ENCODE measurements at places on chromosomes 5 and 9.

GRCh38 chr9:131666774-131667173, 73.1 kb downstream of the RAPGEF1 start:
- DNase-seq, result no peak

DNA sequence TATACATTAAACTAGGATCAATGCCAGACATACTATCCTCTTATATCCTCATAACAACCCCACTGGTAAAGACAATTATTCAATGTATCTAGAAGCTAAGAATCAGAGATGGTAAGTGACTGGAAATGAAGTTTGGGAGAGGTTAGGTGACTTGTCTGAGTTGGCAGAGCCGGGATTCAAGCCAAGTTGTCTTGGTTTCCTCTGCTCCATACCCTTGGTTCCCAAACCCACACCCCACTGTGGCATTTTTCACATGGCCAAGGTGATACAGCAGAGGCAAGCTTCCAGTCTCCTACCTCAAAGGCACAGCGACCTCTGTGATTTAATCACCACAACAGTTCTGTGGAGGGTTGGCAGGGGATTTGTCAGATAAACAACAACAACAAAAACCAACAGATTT, 34.7 kb upstream of the ADRB2 start:
- DNase-seq, result no peak

DNA sequence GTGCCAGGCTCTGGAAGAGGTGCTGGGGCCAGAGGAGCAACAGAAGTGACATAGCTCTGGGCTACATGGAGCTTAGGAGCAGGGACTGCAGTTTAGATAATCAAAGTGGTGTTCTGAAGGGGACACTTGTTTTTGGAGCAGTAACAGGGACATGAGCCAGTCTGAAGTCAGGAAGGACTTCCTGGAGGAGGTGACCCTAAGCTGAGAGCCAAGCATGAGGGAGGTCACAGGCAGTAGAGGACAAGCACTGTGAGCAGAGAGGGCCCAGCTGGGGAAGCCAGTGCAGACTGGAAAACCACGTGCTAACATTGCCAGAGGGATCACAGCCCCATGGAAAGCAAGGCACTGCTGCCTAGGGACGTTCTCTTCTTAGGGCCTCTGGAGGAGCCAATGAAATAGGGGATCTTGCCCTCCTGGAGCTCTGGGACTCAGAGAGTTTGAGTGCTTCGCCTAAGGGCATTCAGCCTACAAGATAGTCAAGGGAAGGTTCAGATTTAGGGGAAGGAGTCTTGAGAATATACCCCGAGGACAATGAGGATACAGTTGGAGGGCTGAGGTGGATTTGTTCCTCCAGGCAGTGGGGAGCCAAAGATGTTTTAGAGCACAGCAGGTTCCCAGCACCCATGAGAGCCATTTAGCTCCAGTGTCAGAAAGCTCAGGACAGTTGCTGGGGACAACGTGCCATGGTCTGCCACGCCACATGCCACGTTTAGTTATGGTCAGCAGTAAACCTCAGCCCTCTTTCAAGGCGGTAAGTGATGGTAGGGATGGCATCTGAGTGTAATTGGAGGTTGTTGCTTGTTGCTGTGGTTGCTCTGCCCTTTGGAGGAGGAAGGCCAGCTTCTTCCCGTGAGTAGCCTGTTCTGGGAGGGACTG, 40.5 kb upstream of the SH3PXD2B start:
- DNase-seq, result no peak

DNA sequence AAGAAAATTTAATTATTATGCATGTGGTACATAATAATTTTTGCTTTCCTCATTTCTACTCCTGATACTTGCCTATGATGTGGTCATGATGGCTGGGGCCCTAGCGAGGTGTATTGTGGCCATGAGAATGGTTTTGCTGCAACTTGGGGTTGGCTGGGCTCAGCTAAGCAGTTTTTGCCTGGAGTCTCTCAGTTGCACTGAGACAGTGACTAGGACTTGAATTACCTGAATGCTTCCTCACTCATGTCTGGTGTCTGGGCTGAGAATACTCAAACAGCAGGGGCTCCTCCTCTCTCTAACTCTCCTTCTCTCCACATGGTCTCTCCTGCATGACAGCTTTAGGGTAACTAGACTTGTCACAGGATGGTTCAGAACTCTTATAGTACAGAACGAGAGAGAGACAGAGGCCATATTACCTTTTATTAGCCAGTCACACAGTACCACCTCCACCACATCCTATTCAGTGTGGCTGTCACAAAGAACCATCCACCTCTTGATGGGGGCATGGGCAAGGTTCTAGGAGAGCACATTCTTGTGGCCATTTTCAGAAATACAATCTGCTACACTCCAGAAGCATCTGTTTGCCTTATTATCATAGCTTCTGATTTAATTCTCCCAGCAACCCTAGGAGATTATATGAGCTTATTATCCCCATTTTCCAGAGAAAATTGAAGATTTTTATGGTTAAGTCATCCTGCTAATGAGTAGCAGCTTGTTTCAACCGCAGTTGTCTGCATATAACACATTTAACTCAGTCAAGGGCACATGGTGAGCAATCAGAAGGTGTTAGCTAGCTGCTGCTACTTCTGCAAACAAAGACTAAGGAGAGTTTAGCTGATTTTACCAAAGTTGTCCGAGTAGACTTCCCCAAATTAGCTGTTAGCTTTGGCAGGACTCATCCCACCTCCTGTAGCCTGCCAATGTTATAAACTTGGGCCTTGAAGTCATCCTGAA, 245.1 kb downstream of the DOCK8 start:
- no peak for DNase-seq

GRCh38 chr9:109320331-109320741, 523 bp downstream of the EPB41L4B start:
- peak; percentile 66 for DNase-seq

GRCh38 chr5:5739490-5739945, 317.0 kb downstream of the ICE1 start:
- DNase-seq, result no peak

DNA sequence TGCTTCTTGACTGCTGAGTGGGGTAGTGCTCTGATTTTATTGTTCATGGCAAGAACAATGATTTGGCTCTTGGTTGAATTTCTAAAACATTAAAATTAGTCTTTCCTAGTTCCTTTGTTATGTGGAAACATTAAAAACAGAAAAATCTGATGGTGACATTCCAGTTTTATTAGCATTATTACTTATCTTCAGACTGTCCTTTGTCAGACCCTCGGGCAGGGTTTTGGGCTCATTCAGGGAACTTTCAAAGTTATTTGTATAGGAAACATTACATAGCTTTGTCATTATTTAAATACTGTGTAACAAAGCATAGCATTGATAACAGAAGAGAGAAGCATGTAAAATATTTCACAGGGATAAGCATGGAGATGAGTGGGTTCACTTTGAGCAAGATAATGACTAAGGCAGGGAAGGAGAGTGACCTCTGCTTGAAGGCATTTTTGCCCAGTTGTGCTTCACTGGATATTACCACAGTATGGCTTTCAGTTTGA, 119.9 kb downstream of the KDM4C start:
- DNase-seq, result no peak

GRCh38 chr9:116279230-116279629, 125.6 kb downstream of the PAPPA start:
- DNase-seq, result no peak

DNA sequence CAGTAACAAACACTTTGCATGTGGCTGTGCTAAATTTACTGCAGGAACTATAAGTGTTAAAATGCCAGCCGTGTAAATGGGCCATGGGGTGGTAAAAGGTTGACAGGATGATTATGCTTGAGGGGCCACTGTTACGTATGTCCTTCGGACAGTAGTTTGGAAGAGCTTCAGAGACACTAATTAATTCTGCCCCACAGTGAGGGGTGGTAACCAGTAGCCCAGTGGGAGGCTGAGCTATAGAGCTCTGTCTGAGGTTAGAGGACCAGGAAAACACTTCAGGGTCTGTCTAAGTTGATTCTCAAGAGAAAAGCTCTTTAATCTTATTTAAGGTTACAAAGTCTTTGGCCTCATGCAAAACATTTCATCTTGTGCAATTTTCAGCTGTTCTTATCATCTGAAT, 176.6 kb downstream of the DMRTA1 start:
- DNase-seq, result no peak

DNA sequence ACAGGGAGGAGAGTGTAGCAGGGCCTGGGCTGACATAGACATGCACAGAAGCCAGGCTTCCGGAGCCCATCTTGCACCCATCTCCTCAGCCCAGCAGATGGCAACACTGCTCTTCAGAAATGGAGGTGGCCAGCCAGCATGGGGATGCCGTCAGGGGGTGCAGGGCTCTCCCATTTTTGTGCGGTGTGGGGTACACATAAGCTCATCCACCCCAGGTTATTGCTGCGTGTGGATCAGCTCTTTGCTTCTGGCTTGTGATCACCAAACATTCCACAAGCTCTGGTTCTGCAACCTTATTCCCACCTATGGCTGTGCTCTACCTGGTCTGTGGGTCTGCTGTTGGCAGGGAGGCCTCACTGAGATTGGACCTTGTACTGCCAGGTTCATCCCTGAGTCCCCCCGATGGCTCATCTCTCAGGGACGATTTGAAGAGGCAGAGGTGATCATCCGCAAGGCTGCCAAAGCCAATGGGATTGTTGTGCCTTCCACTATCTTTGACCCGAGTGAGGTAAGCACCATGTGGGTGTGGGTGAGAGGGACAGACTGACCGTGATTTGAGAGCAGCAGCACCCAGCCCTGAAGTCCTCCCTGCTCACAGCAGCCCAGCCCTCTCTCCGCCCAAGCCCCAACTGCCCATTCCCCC, 17.3 kb downstream of the SLC22A5 start:
- DNase-seq, result peak; percentile 63

- DNase-seq, result no peak
Observed at GRCh38 chr5:14249258-14250082, 106.3 kb downstream of the TRIO start.

DNA sequence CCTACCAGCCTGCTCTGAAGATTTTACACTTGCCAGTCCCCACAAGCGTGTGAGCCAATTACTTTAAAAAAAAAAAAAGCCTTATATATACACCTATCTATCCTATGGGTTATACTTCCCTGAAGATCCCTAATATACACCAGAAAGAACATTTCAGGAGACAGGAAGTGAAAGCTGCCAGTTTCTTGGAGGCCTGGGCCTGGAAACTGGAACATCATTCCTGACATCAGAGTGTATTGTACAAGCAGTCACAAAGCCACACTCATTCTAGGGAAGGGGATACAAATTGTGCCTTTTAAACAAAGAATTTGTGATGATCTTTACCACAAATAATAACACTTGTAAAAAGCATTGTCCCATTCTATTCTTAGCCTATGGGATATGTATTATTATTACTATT, 98.3 kb upstream of the FBN2 start:
- DNase-seq, result no peak

GRCh38 chr9:7739595-7739994, 60.0 kb downstream of the DMAC1 start:
- no peak for DNase-seq

GRCh38 chr9:35164711-35165110, 2.9 kb downstream of the UNC13B start:
- no peak for DNase-seq

GRCh38 chr9:26975728-26976707, 19.8 kb downstream of the IFT74 start:
- peak; percentile 1 for DNase-seq

GRCh38 chr9:109012009-109012875, 1.1 kb downstream of the CTNNAL1 start:
- no peak for DNase-seq

DNA sequence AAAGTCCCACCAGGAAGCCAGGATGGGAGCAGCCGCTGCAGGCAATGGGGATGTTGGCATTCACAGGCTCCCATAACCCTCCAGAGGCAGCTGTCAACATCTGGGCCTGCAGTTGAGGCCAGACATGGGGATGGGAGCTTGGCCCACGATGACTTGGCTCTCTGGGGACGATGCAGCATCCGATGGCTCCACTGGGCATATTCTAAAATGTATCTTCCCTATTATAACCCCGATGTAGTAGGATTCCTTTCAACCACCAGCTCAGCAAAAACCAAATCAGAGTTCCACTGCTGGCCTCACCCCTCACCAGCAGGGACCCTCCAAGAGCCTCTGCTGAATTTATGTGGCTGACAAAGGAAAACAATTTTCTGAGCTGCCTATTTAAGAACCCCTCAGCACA, 7.1 kb downstream of the SPRY4 start:
- DNase-seq, result no peak
